ENCODE measurements at places on chromosomes 3 and 15.
A peak's percentile ranks its signal among the peaks of the same experiment; 100 is the strongest.

DNA sequence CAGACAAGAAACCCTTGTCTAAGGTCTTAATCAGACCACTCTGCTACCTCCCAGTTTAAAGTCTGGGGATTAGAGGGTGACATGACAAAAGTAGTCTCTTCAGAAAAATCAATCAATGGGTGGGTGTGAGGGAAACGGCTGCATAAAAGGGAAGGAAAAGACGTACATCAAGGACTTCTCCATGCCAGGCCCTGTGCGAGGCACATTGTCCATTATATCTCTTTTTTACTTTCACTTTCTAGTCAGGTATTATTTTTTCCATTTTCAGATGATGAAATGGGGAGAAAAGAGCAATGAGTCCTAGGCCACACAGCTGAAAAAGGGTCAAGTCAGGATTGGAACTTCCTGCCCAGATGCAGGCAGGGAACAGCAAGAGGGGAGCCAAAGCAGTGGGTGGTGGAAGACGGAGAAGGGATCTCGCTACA lies 4.6 kb upstream of the CX3CR1 start:
- no peak for DNase-seq

DNA sequence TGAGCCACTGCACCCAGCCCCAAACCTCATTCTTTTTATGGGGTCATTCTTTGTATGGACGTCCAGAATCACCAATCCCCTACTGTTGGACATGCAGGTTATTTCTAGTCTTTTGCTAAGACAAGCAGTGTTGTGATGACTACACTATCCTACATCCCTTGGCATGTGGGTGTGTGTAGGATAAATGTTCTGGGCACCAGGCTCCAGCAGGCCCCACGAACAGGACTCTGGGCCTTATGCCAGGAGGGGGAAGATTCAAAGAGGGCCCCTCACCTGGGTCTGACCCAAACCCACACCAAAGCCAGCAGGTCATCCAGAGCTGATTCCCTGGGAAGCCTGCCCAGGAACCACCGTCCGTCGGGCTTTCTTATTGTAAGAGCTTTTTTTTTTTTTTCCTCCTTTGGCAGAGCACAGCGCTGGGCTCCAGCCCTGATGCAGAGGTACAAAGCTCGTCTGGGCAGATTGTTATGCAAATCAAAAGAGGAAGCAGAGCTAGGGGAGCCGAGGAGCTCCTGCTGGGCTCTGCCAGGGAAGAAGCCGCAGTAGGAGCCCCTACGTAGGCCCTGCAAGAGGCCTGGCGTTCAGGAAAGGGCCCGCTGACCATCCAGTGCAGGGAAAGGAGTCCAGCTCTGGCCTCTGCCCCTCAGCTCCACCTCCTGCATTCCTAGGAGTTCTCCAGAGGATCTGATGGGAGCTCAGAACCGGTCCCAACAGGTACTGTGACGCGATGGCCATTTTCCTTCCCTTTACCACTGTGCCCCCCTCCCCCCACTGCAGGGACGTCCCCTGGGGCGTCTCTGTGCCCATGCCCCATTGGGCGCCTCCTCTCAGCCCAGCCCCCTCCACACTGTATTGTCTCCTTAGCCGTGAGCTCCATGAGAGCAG lies 29.0 kb upstream of the FURIN start:
- DNase-seq = no peak

GRCh38 chr3:72287956-72288355 lies 503.0 kb upstream of the PROK2 start:
- no peak for DNase-seq

DNA sequence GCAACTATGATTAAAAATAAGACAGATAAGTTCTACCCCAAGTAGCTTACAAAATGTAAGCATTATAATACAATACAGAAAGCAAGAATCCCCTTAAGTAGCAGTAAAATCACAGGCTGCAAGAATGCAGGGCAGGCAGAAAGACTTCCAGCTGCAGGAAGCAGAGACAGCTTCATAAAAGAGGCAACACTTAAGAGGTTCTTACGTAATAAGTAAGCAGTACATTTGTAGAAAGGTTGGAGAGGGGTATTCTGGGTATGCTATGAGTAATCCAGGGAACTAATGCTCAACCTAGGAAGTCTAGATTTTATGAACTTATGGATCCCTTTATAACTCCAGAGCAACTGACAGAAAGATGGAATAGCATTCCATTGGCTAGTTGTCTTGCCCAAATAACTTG lies 151.6 kb downstream of the IL5RA start:
- DNase-seq = no peak

- no peak for DNase-seq
These were observed 263.9 kb upstream of the STT3B start for GRCh38 chr3:31268868-31269267.

- no peak for DNase-seq
These were observed 5.8 kb upstream of the DIS3L start for GRCh38 chr15:66287461-66288057.

GRCh38 chr3:172179680-172180399 lies 140.5 kb downstream of the FNDC3B start:
- no peak for DNase-seq

- peak; percentile 78 for DNase-seq
These were observed 132.0 kb upstream of the IL12A start for GRCh38 chr3:159856590-159857104.

DNA sequence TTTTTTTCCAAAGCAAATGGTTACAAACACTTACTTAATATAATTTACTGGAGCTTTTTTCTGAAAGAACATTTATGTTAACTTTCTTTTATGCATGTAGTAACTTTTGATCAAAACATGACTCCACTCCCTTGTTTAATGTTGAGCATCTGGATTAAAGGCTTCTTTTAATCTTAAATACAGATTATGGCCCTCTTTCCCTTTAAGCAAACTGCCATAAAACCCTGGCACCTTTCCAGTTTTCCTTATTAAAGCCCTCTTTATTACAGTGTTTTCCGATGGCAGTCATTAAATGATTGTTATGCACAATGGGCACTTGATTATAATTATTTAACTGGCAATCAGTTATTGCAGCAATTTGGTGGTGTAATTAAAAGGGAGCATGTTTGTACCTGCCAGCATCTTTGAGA lies 167.0 kb downstream of the VGLL4 start:
- DNase-seq = no peak

DNA sequence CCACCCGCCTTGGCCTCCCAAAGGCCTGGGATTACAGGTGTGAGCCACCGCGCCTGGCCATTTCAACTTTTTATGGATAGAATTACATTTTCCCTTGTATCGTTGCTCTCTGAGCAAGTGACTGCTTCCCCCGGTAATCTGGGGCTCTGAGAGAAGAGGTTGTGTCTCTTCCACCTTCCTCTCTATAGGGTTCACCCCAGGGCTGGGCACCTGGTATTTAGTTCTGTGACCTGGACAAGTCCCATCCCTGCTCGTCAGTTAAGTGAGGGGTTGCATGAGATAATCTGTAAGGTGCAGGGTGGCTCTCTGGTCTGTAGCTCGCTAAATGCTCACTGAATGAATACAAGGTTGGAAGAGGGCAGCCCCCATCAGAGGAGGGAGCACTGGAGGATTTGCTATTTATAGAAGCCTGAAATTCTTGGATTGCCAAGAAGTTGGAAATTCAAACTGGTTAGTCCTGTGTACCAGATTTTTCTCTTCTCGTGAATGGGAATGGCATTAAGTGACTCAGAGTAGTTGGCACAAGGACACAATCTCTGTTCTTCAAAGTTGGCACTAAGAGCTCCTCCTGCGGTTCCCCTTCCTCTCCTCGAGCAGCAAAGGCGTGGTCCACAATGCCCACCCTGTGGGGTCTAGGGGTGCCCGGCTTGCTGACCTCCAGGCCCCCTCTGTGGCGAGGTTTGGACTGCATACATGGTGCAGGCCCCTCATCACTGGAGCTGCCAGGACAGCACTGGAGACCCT lies 68.1 kb upstream of the DLG1 start:
- no peak for DNase-seq

GRCh38 chr3:135618123-135618522 lies 347.4 kb upstream of the PPP2R3A start:
- no peak for DNase-seq

DNA sequence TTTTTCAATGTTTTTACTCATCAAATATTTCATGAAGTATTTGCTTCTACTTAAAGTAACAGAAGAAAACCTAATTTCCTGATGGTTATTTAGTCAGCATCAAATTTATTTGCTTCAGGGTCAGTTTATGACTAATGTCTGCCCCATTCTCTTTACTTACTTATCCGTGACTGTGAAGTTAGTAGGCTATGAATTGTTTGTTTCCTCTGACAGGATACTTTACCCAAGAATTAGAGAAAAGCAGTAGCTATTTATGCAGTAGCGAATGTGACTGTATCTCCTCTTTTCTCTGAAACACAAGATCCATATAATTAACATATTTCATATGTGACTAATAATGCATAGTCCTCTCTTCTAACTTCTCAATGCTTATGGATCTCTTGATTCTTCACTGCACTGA lies 329.9 kb upstream of the ROBO1 start:
- DNase-seq = no peak

DNA sequence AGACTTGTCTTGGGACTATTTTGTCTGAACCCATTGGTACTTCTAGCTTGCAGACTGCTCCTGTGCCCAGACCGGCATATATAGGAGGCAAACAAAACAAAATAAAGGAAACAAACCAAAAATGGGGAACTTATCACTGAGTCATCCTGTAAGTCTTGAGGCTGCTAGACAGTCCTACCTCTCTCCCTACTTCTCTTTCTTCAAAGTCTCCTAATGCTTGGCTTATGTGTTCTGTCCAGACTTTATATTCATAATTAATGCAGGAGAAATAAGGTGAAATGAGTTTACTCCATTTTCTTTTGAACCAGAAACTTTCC lies 266.2 kb downstream of the ZNF385D start:
- no peak for DNase-seq

DNA sequence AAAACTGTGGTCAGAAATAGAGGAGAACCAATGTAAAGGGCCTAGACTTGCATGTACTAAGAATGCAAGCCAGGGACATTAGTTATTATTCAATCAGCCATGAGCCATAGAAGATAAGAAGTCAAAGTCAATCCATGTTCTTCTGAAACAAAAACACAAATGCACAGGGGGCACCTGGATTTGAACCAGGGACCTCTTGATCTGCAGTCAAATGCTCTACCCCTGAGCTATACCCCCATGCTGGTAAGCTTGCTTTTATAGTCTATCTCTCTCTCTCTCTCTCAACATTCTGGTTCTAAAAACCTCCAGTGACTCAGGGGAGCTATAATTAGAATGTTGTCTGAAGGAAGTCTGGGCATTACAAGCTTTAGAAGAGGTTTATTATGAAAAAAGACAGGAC lies 85.6 kb upstream of the ACP3 start:
- DNase-seq = no peak

DNA sequence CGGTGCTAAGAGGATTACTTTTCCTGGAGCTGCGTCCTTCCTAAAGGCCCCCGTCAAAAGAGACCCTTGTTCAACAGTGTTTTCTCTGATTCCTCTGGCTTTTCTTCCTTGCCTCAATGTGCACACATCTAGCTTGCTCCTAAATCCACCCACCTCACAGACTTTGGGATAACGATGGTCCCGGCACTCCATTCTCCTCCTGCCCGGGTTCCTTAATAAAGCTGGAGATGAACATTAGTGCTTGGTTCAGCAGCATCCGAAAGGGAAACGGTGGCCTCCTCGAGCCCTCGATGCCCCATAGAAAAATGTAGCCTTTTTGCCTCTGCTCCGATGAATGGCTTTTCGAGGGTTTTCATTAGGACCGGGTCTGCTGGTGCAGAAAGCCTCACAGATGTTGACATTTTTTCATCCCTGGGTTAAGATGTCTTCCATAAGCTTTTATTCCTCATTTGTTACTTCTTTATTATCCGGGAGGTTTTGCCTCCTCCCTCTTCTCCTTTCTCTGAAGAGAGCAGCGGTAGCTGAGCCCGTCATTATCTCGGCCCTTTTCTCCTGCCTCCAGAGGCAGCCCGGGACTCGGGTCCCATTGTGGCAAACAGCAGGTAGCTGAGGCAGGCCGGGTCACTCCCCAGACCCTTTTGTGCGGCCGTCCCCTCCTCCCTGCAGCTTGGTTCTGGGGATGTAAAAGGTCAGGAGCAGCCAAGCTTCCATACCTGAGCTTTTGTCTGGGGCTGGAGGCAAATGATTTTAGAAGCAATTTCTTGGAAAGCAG lies 64.6 kb downstream of the CPN2 start:
- peak; percentile 29 for DNase-seq

All from glutamatergic neuron (in vitro differentiated cells).